ENCODE measurements at places on chromosomes 1 and 21.

- no peak for DNase-seq
These were observed 116.9 kb upstream of the RAB4A start for GRCh38 chr1:229153955-229154548.

GRCh38 chr1:178563099-178563820, 50.4 kb downstream of the TEX35 start:
- no peak for DNase-seq

GRCh38 chr1:64490213-64490818, 20.4 kb downstream of the CACHD1 start:
- DNase-seq: no peak

DNA sequence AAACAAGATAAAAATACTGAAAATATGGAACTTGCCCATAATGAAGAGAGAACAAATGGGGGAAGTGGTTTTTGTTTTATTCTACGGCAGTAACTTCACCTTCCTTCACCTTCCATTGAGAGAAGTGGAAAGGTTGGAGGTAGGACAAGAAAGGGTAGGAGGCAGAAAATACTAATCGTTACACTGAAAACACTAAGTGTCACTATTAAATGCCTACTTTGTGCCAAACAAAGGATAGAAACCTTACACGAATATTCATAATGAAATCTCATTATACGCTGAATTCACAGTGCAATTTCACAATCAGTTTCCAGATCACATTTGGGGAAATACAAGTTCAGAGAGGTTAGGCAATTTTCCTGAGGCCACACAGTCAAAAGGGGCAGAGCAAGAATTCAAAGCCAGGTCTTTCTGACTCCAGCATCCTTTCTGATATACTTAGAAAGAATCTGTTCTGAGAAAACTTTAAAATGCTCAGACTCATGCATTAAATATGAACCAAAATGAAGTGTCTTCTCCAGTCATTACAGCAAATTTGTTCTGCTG, 3.0 kb downstream of the TIAM1 start:
- no peak for DNase-seq

DNA sequence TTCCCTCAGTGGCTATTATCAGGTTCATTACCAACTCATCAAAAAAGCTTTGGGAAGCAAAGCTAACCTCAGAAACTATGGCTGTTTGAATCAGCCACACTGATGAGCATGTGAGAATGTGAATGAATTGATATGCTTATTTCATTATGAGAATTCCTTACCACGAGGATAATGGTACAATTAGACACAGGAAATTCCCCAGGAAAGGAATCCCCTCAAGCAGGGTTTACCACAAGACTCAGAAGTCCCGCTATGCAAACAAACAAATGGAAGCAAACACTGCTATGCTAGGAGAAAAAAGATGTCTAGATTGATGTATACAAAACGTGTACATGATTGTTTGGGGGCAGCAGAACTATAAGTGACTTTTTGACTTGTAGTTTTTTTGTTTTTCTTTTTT, 205.0 kb downstream of the HMCN1 start:
- no peak for DNase-seq
